ENCODE measurements at places on chromosomes 16 and 17.

GRCh38 chr17:35063514-35064223 lies at the start of gene RFFL:
TSS of gene RFFL (minus strand) at chr17:35063707. CDS start at chr17:35026553, 37,154 bp downstream.
- DNase-seq, result peak; percentile 61

DNA sequence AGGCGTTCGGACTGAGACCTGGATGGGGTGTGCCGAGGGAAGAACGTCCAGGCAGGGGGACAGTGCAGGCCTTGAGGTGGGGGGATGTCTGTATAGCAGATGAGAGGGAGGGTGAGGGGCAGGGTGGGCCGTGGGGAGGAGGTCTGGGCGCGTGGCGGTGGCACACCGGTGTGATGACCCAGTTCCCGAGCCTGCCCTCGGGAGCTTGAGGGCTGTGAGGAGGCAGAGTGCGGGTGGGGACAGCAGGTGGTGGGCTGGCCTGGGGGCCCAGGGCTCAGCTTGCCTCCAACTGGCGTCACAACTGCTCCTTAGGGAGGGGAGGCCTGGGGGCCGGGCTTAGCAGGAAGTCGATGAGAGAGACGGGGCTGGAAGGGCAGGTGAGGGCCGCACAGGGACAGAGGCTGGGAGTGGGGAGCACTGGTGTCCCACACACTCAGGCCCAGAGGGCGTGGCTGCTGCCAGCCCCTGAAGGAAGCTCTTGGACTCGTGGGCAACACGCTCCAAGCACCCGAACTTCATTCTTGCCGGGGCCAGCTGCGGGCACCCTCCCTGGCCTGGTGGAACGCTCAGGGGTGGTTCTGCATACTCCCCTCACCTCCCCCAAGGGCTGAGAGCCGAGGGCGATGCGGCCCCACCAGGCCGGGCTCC lies 6.5 kb downstream of the CACNA1H start:
- DNase-seq, result no peak

DNA sequence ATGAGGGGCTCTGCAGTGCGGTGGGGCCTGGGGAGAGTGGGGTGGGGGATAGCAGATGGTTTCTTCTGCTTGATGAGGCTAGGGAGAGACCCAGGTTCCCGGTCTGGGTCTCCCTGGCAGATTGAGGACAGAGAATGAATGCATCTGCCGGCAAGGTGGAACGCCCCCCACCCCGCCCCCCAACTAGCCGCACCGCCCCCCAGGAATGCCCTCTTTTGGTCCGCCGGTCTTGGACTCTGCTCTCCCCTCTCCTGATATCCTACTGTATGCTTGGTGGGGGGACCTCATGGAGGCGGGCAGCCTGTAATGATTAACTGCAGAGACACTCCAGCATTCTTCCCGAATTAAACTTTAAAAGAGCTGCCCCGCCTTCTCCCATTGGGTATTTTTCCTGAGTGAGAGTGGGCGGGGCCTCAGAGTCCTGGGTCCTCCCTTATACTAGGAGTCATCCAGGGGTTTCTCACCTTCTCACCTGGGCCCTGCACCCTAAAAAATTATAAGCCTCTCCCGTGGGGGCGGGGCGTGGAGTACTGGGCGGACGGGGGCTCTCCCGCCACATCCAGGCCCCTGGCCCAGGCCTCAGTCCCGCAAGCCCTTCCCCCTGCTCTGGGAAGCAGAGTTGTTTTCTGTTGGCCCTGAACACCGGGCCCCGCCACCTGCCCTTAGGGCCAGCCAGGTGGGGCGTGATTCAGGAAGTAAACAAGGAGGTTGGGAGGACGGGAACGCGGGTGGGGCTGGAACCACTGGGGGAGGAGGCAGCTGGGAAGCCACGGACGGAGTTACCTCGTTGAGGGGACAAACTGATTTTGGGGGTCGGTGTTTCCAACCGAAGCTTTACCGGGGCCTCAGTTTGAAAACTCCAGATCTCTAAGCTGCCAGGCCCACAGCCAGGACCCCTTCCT lies 1.5 kb downstream of the GRB7 start:
- no peak for DNase-seq

DNA sequence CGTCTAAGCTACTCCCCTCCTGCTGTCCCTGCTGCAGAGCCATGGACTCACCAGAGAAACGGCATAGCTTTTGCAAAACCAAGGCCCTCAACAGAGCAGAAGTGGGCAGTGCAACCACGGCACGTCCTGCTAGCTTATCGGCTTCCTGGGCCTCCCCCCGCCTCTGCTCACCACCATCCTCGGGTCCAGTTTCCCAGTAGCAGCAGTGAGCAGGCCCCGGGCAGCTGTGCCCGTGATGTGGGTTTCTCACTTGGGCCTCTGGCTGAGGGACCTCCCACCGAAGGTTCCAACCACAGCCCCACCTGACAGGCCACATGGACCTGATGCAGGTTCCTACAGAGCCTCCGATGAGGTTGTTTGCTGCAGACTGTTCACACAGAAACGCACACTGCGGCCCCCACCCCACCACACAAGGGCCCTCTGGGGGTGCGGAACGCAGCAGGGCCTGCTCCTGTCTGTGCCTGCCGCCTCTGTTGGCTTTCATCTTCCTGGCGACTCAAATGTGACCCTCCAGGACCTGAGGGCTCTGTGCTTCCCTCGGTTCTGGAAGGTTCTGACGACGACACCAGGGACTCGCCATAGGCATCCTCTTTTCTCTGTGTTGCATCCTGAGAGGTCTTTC lies 24.8 kb downstream of the PDIA2 start:
- DNase-seq, result no peak

- no peak for DNase-seq
Observed at GRCh38 chr17:45092911-45093430, 31.9 kb downstream of the NMT1 start.

DNA sequence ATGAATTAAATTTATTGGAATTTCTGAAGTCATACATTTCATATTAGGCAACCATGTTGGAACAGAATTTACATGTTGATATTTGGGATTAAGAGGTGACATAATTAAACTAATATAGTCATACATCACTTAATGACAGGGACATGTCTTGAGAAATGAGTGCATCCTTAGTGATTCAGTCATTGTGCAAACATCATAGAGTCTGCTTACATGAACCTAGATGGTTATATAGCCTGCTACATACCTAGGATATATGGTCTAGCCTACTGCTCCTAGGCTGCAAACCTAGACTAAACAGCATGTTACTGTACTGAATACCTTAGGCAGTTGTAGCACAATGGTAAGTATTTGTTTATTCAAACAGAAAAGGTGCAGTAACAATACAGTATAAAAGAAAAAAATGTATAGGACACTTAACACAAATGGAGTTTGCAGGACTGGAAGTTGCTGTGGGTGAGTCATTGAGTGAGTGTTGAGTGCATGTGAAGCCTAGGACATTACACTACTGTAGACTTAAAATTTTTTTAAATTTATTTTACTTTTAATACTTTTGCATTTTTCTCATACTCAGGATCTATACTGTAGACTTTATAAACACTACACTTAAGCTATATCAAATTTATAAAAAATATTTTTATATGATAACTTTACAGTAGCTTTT lies 85.6 kb downstream of the OMG start:
- DNase-seq, result no peak

- DNase-seq, result no peak
Observed at GRCh38 chr16:23158114-23158513, 8.9 kb upstream of the USP31 start.

GRCh38 chr17:32928586-32929535 lies 908 bp downstream of the TMEM98 start:
- no peak for DNase-seq

DNA sequence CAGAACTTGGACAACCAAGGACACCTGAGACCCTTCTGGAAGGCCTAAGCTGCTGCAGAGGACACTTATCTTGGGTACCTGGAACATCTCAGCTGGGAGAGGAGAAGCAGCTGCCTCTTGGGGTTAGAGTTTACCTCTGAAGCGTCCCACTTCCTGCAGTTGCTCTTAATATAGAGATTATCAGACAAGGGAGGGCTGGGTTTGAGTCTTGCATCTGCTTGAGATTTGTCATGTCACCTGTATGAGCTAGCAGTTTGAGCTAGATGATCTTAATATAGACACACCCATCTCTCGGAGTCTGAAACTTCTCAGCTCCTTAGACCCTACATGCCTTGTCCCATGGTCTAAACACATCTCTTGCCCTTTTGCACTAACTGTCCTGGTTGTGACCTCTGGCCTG lies 93.1 kb upstream of the CCL1 start:
- no peak for DNase-seq

- no peak for DNase-seq
Observed at GRCh38 chr17:70355185-70355584, 185.9 kb downstream of the KCNJ2 start.

DNA sequence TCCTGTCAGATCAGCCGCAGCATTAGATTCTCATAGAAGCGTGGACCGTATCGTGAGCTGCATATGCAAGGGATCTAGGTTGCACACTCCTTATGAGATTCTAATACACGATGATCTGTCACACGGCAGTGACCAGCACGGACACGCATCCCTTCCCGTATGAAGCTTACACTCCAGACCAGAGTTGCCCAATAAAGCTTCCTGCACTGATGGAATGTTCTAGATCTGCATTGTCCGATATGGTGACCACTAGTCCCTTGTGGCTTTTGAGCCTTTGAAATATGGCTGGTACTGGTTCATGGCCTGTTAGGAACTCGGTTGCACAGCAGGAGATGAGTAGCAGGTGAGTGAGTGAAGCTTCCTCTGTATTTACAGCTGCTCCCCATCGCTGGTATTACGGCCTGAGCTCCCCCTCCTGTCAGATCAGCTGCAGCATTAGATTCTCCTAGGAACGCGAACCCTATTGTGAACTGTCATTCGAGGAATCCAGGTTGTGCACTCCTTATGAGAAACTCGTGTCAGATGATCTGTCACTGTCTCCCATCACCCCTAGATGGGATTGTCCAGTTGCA lies 49.8 kb upstream of the ZCCHC14 start:
- no peak for DNase-seq

DNA sequence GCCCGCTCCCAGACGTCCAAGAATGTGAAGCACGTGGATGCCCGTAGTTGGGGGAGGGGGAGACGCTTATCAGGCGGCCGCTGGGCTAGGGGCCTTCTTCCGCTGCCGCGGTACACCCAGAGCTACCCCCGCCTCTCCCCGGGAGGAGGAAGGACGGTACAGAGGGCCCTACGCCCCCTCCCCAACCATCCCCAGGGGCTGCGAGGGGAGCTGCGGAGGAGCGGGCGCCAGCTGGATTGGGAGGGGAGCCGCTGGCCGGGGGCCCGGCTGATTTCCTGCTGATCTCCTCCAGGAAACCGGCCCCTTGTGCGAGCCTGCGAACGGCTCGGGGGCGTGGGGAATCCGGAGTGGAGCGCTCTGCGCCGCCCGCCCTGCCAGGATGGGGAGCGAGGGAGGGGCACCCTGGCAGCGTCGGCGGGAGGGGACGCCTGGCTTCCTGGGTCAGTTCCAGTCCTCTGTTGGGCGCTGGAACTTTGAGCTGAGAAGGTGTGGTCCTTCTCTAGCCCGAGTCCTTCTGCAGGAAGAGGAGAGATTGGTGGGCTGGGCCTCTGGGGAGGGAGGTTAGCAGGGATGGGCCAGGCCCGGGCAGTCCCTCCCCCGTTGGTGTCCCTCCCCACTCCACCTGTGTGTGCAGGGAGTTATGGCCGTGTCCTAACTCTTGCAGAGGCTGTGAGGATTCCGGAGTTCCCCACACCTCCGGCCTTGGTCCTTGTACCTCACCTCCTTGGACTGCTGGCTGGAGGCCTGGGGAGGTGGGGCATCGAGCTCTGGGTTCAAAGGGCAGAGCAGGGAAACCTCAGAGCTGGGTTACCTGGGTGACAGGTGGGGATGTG lies 19.2 kb downstream of the GJD3 start:
- DNase-seq, result no peak

DNA sequence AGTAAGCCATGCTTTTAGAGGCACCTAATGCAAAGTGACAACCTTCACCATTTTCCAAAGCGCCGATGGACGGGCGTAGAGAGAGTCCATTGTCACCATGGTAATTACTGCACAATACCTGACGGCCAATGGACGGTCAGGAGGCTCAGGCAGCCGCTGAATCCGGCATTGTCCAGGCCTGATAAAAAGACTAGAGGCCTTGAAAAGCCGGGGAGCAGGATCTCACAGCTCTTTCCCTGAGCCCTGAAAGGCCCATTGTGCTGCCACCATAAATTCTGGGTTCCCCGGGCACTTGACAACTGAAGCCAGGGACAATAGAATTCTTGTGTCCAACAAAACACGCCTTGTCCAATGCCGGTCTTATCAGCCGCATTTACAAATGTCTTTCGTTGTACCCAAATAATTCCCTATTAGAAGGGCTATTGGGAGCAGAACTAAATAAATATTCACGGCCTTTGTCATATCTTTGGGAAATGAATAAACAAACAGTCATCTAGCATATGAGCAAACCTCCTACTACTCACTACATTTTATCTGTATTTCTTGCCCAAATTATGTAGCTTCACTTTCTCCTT lies 62.4 kb downstream of the CDH11 start:
- no peak for DNase-seq

GRCh38 chr16:2924901-2925755 lies 13.4 kb downstream of the FLYWCH1 start:
- no peak for DNase-seq

- DNase-seq, result peak; percentile 43
Observed at GRCh38 chr16:30472328-30472942, at the start of gene ITGAL. TSS of gene ITGAL (plus strand) at chr16:30472742. CDS start at chr16:30472838, 96 bp downstream.

GRCh38 chr16:6903671-6904070 lies 429.0 kb upstream of the RBFOX1 start:
- no peak for DNase-seq

DNA sequence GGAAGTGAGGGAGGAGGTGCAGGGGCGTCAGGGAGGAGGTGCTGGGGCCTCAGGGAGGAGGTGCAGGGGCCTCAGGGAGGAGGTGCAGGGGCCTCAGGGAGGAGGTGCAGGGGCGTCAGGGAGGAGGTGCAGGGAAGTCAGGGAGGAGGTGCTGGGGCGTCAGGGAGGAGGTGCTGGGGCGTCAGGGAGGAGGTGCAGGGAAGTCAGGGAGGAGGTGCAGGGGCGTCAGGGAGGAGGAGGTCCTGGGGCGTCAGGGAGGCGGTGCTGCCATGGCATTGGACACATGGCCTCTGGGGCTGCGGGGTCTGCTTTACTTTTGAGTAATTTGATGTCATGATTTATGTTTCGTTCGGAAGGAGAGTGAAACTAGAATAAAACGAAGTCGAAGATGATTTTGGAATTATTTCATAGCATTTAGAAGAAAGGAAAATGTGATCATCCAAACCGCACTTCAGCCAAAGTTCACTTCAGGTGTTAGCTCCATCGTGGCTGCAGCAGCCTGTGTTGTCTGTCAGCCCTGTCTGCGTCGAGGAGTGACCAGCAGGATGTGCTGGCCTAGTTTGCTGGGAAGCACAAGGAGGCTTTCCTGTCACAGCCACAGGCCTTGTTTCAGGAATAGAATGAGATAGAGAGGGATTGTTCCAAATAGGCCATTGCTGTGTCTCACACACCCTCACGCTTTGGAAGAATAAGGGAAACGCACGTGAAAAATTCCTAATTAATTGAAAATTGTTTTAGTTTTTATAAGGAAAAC lies 42.8 kb downstream of the RAB11FIP3 start:
- no peak for DNase-seq

- DNase-seq, result no peak
Observed at GRCh38 chr16:71514476-71514875, 11.8 kb upstream of the CHST4 start.

DNA sequence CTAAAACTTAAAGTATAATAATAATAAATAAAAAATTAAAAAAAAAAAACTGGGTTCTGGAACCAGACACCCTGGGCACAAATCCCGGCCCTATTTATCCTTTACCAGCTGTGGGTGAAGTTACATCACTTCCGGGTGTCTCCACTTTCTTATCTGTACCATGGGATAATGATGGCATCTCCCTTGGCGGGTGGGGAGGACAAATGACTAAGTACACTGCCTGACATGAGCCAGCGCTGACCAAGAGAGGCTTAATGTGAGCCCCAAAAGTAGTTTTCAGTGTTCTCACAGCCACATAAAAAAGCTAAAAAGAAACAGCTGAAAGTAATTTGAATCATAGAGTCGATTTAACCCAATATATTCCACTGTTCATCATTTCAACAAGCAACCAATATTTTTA lies 424.9 kb downstream of the SOX9 start:
- no peak for DNase-seq

GRCh38 chr16:77882358-77882757 lies 94.0 kb downstream of the VAT1L start:
- no peak for DNase-seq

Measured in activated naive CD4-positive, alpha-beta T cell (primary cell).